GM12892 (cell line): ENCODE measurements at places on chromosomes 12 and 14.

- DNase-seq, result no peak
Observed at GRCh38 chr12:13177373-13177772, 19.2 kb upstream of the EMP1 start.

DNA sequence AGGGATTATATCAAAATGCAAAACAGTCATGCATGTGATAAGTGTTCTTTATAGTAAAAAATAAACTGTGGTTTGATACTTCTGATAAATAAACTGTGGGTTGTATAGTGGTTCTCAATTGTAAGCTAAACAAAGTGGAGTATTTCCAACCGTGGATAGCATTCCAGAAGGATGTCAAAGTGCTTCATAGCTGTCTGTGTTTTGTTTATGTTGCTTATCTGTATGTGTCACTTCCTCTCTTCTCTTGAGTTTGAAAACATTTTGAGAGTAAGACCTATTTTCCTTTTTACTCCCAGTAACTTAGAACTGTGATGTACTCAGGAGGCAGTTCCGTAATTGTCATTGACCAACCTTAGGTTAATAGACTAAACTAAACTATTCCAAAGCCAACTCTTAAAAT is 415.8 kb downstream of the TMTC2 start:
- no peak for DNase-seq

DNA sequence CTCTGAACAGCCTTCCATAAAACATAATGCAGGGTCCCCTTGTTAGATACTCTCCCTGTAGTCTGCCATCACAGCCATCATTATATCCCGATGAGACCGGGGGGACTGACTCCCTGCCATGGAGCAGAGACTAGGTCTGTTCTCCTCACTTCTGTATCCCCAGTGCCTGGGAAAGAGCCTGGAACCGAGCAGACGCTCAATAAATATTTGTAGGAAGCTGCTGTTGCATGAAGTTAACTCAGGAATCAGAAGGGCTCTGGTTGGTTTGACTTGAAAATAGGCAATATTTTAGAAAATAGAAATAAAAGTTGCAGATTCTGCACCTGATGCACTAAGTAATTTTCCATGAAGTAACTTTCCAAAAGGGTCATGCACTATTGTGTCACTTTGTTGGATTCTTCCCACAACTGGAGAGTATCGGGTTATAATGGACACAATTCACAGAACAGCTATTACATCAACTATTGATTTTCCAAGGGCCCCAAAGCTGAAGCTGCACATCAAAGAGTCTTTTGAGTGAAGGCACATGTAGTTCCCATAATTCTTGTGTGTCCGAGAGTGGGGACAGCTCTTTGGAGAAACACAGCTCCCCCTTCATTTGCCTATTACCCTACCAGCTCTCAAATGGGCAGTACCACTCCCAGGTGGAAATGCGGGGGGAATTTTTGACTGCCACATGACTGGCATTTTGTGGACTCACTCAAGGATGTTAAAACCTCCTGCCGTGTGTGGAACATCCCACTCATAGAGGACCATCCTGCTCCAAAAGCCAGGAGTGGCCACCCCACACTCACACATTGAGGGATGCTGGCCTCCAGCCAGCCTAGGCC is 18.8 kb downstream of the CLMN start:
- DNase-seq, result no peak

- DNase-seq, result no peak
Observed at GRCh38 chr14:47365233-47365632, 310.2 kb downstream of the MDGA2 start.

GRCh38 chr12:71576496-71576895 is 87.2 kb downstream of the ZFC3H1 start:
- no peak for DNase-seq

DNA sequence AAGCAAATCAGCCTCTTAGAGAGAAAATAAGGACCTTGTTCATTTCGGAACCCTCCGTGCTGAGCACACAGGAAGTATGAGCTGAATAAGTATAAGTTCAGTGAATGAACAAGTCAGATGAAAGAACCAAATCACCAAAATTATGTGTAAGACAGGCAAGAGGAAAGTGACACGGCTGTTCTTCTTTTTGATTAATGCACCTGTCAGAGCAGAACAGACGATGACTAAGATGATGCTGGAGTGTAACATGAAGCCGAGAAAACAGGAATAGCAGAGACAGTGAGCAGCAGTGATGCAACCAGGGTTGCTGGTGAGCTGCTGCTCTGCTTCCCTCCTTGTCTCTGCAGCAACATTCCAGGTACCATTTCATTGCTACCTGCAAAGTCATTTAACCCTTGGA is 861.1 kb downstream of the GALC start:
- no peak for DNase-seq

DNA sequence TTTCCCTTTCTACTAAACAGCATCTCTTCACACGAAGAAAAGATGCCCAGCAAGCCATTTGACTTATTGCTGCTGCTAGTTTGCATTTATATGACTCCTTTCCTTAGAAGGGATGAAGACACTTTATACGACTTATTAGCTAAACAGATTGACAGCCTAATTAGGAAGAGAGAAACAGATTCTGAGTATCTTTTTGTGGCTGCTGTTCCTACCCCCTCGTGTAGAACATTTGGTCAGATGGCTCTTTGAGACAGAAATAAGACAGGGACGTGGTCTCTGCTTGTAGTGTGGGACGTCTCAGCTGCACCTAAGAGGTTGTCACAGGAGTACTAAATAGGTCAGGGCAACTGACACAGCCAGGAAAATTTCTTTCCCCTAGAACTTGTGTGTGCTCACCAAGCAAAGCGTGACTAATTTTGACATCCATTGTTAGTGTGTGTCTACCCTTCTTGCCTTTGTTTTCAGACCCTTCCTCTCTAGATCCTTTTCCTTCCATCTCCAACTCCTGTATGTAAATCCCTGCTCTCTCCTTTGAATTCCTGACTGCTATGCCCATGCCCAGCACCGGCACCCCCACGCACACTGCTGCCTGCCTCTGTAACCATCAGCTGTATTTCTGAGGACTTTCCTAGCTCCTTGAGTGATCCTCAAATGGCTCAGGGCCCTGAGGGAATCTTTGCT is 83.2 kb downstream of the DAD1 start:
- DNase-seq, result no peak

- no peak for DNase-seq
Observed at GRCh38 chr12:51275088-51275487, 4.9 kb upstream of the SMAGP start.

GRCh38 chr14:23285530-23286019 is 357 bp downstream of the HOMEZ start:
- DNase-seq, result no peak

GRCh38 chr12:125018356-125018755 is 24.9 kb downstream of the BRI3BP start:
- DNase-seq, result no peak

DNA sequence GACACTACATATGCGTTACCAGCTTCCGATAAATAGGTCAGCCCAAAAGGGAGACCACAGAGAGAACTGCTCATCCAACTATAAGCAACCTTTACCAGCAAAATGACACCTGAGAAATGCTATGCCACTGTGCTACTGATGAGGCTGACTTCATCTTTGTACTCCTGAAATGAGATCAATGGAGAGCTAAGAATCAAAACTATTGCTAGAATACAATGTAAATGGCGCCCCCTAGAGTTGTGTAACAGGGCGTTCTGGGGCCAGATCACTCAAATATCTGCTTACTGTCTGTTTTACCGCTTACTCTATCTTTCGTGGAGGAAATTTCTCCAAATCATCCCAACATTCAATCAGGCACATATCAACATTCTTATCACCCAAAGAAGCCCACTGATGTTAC is 4.6 kb downstream of the ZNF384 start:
- DNase-seq, result no peak

DNA sequence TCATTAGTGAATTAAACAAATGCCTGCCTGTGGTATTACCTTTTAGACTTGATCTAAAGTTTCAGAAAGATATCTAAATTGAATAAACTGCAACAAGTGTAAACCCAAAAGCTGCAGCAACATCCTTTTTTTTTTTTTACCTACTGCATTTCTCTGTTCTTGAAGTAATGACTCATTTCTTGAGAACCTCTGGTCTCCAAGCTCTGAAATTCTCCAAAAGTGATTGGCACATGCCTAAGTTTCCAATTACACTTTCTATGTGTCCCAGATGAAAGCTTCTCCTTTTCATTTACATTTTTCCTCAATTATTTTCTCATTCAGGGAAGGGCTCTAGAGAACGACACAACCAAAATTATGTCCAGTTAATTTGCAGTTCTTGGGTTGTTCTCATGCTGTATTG is 435.2 kb upstream of the DCN start:
- DNase-seq, result no peak

GRCh38 chr12:561908-562593 is 101.2 kb downstream of the NINJ2 start:
- DNase-seq, result no peak

GRCh38 chr14:66724996-66725395 is 217.0 kb downstream of the GPHN start:
- no peak for DNase-seq

- peak; percentile 56 for DNase-seq
Observed at GRCh38 chr12:55829967-55830600, 697 bp upstream of the DNAJC14 start.

GRCh38 chr14:65637780-65638179 is 225.2 kb downstream of the FUT8 start:
- peak; percentile 19 for DNase-seq

DNA sequence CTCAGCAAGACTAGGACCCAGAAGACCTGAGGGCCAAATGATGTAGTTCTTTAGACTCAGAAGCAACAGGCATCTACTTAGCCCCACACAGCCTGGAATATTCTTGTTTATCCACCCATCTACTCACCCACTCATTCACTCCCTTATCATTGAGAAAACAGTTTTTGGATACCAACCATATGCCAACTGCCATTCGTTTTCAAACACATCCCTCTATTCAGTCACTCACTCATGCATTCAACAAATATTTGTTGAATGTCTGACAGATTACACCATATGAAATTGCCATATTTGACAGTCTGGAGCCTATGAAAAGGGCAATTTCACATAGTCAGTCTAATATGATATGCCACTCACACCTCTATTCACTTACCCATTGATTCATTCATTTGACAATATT is 103.2 kb downstream of the NT5DC3 start:
- no peak for DNase-seq

- no peak for DNase-seq
Observed at GRCh38 chr12:11717519-11717961, 68.1 kb downstream of the ETV6 start.

- no peak for DNase-seq
Observed at GRCh38 chr14:106556665-106557289, 1030.4 kb downstream of the TMEM121 start.

- DNase-seq, result no peak
Observed at GRCh38 chr14:68143341-68143841, 323.8 kb downstream of the RAD51B start.

GRCh38 chr12:129073157-129073915 is 220.1 kb downstream of the GLT1D1 start:
- no peak for DNase-seq
